Melanocyte of skin (primary cell): ENCODE measurements at places on chromosomes 13 and 19. TPM values are rescaled to one million over a fixed set of nuclear protein-coding genes. Genes with fewer than 3 reads are reported as not detected.

The USPL1 gene
- 17.3 and 19.4 TPM in 2 replicates for total RNA-seq

The CPB2 gene
- total RNA-seq = 0.31 TPM in 1 of 2 replicates, not detected in the other

The ZNF69 gene
- total RNA-seq = 10.0 and 22.2 TPM in 2 replicates

The ARHGAP35 gene
- total RNA-seq = 27.9 and 44.0 TPM in 2 replicates

The MRPL57 gene
- 32.9 and 33.6 TPM in 2 replicates for total RNA-seq

The EDNRB gene
- 437 and 666 TPM in 2 replicates for total RNA-seq
